ENCODE measurements at places on chromosomes 11 and 22.
A peak's percentile ranks its signal among the peaks of the same experiment; 100 is the strongest.

DNA sequence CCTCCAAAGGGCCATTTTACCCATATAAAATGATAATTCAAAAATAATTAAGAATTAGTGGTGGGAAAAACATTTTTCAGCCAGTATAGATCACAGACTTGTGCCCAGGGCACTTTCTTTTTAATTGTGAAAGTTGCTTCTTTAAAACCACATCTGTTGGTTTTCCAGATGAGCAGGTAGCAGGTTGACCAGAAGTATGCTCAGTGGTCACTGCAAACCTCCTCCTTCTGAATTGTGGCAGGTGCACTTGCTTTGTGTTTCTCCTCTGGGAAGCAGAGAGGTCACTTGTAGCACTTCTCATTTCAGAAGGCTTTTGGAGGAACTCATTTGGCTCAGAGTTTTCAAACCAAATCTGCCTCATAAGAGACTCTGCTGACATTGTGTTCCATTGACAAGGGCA lies 24.6 kb upstream of the CWF19L2 start:
- no peak for DNase-seq

GRCh38 chr11:57397394-57397990 lies 7.0 kb upstream of the PRG2 start:
- no peak for DNase-seq

DNA sequence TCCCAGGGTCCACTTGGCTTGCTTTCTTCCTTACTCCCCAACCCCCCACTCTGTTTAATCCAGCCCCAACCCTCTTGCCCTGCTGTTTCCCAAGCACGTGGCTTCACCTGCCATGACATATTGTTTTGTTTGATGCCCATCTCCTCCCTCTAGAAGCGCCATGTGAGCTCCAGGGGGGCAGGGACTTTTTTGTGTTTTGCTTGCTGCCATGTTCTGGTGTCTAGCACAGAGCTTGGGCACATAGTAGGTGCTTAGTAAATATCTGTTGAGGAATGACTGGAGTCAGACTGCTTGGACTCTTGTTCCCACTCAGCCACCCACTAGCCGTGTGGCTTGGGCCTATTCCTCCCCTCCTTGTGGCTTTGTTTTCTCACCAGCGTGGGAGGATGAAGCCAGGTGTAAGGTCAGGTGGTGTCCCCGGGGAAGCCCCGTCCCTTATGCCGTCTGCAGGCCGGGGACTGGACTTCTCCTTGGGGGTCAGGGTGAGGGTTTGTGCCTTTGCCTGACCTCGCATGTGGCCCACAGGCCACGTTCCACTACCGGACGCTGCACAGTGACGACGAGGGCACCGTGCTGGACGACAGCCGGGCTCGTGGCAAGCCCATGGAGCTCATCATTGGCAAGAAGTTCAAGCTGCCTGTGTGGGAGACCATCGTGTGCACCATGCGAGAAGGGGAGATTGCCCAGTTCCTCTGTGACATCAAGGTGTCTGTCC lies 3.8 kb downstream of the AIP start:
- DNase-seq = no peak

- DNase-seq = no peak
Observed at GRCh38 chr11:131894615-131895544, 524.5 kb downstream of the NTM start.

- DNase-seq = no peak
Observed at GRCh38 chr11:47162426-47162825, 14.3 kb downstream of the ARFGAP2 start.

- no peak for DNase-seq
Observed at GRCh38 chr22:35464399-35464798, 64.5 kb downstream of the MCM5 start.

- no peak for DNase-seq
Observed at GRCh38 chr11:100970283-100971164, 159.1 kb downstream of the PGR start.

- no peak for DNase-seq
Observed at GRCh38 chr11:65786786-65787636, at the start of gene OVOL1. Gene OVOL1 (plus strand): TSS chr11:65787063. CDS start chr11:65787374, 311 bp downstream.

- no peak for DNase-seq
Observed at GRCh38 chr11:28303477-28304191, 195.4 kb downstream of the METTL15 start.

DNA sequence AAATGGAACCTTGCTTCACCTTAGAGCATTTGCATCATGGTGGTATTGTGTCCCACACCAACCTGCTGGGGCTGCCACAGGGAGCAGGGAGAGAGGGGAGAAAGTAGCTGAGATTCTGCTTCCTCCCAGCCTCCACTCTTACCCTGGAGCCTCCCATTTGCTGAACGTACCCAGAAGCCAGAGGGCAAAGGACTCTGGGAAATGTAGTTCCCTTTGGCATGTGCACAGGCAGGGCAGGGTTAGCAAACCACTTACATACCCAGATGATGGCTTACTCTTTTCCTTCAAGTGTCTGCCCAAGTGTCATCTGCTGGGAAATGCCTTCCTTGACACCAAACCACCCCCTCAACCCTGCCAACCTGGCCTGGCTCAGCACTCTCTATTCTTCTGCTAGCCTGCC lies 16.9 kb downstream of the SMIM38 start:
- no peak for DNase-seq

- no peak for DNase-seq
Observed at GRCh38 chr11:76776472-76776871, 6.7 kb upstream of the TSKU start.

DNA sequence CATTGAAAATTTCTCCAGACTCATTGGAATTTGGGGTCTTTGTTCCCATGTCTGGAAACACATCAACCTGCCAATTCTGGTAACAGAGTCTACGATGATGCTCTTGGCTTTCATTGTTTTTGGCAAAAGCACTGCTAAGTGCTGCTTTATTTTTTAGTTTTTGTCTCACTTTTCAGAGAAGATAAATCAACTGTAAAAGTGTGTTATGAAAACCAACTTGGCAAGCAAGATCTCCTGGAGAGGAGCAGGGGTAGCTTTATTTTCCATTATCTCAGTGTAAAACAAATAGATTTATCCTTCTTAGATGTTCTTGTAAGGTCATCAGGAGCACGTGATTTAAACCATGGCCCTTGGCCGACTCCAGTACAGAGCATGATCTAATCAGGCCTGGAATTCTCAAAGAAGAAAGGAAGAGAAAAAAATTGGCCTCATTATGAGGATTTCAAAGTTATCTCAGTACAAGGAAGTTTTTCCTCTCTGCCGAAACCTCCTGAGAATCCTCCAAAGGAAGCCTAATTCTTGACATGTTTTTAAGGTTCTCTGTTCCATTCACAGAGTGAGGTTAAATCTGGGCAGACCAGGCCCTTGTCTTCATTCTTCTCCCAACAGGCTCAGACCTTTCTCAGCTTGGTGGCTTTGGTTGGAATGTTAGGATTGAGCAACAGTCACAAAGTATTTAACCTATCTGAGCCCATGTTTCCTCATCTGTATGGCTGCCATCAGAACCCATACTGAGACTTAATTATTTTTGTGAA lies 16.4 kb upstream of the PAMR1 start:
- DNase-seq = no peak

- DNase-seq = no peak
Observed at GRCh38 chr11:77175021-77175842, 47.2 kb downstream of the MYO7A start.

DNA sequence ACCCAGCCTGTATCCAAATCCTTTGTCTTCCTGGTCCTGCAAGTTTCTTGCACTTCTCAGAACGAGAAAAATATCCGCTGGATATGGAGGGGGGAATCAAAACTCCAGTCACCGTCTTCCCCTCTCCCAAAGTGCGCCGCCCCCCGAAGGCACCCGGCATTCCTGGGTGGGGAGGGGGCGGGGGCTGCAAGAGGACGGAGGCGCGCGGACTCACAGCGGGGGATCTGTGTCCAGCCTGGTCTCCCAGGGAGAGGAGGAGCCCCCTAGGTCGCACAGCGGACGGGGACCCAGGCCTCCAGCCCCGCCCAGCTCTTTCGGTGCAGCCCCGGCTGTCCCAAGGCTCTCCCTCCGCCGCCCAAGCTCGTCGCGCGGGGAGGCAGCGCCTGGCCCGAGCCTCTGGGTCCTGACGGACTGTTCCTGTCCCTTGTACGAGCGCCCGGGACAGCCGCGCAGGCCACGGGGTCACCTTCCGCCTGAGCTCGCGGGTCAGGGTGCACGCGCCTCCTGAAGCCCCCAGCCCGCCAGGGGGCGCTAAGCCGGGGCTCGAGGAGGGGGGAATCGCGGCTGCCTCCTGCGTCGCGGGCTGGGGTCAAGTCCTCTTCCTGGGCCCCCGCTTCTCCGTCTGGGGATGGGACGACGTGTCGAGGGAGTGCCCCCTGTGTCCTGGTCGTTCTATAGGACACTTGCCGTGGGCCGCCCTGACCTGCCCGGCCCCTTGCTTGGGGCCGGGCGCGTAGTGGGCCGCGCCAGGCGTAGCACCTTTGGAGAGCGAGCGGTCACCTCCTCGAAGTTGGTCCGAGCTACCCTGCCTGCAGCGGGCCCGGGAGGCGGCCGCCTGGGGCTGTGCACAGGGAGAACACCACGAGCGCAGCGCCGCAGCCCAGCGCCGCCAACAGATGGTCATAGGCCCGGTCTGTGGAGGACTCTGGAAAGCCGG lies 2.4 kb upstream of the WNT11 start:
- peak; percentile 50 for DNase-seq

DNA sequence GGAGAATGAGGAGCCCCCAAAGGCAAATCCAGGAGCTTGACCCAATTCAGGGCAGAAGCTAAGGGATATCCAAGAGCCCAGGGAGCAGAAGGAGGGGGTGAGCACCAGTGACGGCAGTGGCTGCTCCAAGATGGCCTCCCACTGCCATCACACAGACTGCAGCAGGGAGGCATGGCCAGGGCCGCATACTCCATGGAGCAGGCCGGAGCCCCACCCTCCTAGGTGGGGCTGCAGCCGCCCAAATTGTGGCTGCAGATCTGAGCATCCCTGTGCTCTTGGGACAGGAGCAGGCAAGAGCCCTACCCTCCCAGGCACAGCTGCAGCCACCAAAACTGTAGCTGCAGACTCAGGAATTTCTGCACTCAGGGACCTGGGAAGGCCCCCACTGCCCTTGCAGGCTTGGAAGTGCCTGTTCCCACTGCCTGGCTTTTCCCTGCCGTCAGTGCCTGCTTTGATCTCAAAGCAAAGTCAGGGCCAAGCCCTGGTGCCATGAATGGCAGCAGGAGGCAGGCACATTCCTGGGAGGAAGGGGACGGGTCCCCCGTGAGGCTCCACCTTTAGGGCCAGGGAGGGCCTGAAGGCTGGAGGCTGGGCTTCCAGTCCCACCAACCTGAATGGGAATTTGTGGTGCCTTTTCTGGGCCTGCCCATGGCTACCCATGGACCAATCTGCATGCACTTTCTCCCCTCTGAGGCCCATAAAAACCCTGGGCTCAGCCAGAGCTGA lies 10.3 kb upstream of the WNT7B start:
- no peak for DNase-seq

GRCh38 chr22:41598891-41599635 lies 9.4 kb upstream of the PMM1 start:
- no peak for DNase-seq

GRCh38 chr11:36130401-36130800 lies 158.8 kb downstream of the COMMD9 start:
- DNase-seq = no peak

- no peak for DNase-seq
Observed at GRCh38 chr11:77215106-77215505, 86.4 kb downstream of the GDPD4 start.

DNA sequence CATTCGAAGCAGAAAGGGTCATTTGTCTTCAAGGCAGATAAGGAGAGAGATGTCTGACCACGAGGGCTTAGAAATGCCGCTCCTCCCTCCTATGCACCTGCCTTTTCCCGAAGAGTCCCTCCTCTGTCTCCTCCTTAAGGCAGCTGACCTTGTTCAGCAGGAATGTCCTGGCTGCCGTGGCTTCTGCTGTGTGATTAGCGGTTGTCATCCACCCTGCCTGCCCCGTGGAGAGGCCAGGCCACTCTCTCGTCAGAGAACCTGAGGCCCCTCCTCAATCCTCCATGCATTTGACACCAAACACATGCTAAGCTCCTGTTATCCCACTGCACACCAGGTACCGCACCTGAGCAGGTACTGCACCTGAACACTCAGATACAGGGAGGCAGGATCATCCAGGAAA lies 834.6 kb downstream of the TBC1D22A start:
- DNase-seq = no peak

- DNase-seq = peak; percentile 5
Observed at GRCh38 chr22:25564979-25565677, 653 bp downstream of the GRK3 start.

- no peak for DNase-seq
Observed at GRCh38 chr11:107864591-107864990, 6.0 kb upstream of the SLC35F2 start.

- DNase-seq = no peak
Observed at GRCh38 chr11:105211806-105212554, 72.4 kb upstream of the CARD18 start.

- no peak for DNase-seq
Observed at GRCh38 chr11:43360361-43361032, 1.8 kb downstream of the TTC17 start.

GRCh38 chr11:97683733-97684132 lies 1293.9 kb downstream of the JRKL start:
- no peak for DNase-seq

GRCh38 chr22:17121233-17122195 lies at the start of gene TMEM121B:
Gene TMEM121B (minus strand): TSS chr22:17121360. CDS start chr22:17121127, 233 bp downstream.
- peak; percentile 73 for DNase-seq

- no peak for DNase-seq
Observed at GRCh38 chr11:9509041-9509440, 48.2 kb downstream of the ZNF143 start.

DNA sequence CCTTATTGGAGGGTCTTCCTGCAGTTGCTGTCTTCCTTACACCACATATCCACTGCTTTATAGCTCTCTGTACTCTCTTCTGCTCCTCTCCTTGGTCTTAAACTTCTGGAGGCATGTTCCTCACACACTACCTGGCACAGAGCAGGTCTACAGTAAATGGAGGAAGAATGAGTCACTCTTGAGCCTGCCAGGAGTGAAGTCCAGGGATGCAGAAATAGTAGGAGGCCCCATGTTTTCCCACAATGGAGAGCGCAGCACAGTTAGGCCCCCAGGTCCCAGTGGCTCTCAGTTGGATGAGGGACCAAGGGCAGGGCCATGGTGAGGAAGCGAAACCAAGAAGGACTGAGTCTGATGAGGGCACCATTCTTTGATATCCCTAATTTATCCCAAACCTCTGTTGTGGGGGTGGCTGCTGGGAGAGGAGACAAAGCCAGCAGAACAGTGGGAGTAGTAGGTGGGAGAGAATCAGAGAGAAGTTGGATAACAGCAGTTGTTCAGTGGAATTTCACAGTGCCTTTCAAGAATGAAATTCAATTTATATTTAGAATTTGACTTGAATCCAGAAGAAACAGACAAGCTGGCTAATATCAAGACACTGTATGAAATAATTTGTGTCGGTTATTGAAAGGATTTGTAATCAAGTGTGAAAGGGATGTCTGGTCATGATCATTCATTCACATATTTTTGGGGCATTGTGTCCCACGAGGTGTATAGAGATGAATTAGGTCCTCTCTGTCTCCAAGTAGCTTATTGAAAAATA lies 187.8 kb downstream of the HIPK3 start:
- no peak for DNase-seq

DNA sequence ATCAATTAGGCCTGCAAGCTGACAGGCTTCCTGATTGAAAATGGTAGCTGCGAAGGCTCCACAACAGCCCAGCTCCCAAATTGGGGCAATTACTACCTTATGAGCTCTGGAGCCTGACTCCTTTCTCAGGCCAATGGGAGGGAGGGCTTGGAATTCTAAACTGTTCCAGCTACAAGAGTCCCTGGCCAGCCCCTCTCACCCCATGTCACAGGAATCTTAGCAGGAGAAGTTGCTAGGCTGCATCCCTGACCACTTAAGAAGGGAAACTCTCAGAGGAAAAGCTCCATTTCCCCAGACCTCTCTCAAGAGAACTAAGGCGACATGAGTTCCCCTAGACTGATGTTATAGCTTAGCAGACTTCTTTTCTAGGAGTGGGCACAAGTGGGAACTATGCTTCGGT lies 4.9 kb downstream of the LRP4 start:
- DNase-seq = no peak

- DNase-seq = no peak
Observed at GRCh38 chr22:33851240-33851639, 69.0 kb downstream of the LARGE1 start.

Measured in SHP77 treated with DMSO at 0.1 percent for 48 hours (cell line).